AG08395 (cell line): ENCODE measurements at places on chromosomes 11 and 22.

DNA sequence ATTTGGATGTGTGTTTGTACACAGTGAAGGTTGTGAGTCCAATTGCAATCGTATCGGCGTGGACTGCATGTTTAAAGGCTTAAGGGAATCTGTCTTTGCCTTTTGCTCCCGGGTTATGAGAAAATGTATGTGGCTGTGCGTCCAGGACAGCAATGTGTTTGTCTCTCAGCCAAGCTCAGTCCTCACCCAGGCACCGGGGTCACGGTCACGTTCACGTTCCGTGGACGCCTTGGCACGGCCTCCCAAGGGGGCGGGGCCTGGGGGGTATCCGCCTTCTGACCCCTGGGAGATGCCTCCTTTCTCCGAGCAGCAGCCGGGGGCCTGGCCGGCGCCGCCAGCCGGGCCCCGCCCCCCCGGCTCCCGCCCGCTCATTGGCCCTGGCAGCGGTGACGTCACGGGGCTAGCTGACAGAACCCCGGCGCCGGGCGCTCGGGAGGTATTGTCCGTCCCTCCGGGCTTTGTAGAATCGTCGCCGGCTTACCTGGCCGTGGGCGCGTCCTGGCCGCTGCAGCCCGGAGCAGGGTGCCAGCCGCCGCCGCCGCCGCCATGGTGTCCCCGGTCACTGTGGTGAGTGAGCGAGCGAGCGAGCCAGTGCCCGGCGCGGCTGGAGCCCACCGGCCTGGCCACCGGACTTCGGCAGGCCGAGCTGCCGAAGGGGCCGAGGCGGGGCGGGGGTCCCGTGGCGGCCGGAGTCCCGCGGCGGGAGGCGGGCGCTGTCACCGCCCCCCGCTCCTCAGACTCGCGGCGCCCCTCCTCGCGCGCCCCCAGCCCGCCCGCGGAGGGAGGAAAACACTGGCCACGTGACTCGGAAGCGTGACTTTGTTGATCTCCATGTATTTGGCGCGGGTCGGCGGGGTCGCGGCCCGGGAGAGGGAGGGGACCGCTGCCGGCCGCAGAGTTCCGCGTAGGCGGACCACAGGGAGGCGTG, at the start of gene TMEM86A:
TMEM86A (plus strand) TSS at position 439 of the 928 bp plus-strand sequence; CDS start at position 547, 108 bp downstream.
- peak; percentile 96 for DNase-seq

DNA sequence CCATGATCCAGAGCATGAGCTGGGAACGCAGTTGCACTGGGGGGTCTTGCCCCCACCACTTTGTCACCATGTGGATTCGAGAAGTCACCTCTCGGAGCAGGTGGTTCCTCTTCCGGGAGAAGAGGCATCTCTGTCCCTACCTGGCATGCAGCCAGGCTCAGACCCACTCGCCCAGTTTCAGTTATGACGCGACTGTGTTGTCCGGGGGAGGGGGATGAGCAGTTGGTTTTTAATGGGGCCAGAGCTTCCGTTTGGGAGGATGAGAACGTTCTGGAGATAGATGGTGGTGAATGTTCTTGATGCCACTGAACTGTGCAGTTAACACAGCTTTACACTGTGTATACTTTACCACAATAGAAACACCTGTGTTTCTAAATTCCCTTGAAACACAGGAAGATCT, 41.5 kb downstream of the DHCR7 start:
- no peak for DNase-seq

DNA sequence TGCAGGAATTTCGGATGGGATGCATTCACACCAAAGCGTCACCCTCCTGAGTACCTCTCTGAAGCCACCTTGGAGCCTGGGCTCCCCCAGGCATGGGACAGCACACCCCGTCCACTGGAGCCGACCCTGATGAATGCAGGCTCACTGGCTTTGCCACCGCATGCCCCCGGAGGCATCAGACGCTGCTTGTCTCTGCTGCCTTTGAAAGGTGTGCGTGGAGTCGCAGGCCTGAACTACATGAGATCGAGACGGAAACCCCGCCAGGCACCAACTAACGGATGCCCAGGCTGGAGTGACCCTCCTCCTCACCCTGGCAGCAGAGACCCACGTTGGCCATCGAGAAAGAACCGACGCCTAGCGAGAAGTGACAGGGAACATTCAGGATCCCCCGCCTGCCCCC, 22.5 kb downstream of the KRTAP5-5 start:
- no peak for DNase-seq

- no peak for DNase-seq
These were observed 67.2 kb downstream of the EFCAB6 start for GRCh38 chr22:43744700-43745410.

DNA sequence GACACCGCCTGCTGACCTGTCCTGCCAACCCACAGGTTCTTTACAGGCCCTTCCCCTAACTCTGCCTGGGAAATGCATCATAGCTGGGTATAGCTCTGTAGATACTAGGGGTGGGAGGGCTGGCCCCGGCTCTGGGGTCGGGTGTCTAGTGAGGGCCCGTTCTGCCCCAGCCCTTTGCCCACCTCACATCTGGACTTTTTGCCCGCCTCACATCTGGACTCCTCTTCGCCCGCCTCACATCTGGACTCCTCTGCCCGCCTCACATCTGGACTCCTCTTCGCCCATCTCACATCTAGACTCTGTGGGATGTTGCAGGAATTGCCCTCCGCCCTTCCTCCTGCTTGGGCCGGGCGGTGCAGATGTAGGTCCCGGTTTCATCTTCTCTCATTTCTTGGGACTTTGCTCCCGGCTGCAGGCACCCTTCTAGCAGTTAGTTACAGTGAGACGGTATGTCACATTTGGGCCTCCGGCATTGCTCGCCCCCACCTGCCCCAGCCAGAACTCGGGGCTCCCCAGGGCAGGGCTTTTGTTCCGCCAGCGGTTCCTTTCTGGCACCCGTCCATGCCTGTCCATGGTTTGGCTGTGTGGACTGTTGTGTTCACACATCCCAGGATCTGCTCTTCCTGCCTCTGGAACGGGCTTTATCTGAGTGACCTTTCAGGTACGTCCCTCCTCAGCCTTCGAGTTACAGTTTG, 1153.7 kb downstream of the BRD1 start:
- no peak for DNase-seq

DNA sequence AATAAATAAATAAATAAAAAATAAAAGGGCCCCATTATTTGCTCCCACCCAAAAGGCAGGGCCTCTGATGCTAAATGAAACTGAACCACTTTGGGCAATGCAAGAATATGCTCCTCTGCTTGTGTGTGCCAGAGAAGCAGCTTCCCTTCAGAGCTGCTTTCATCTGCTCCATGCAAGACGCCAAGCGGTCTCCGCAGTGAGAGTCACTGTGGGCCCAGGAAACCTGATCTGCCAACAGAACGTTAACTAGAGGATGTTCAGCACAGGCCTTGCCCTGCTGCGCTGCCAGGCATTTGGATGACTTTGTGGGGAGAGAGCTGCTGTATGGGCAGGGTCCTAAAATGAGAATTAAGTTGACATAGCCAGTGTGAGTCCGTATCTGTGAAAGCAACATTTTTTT, 43.7 kb upstream of the APOA1 start:
- peak; percentile 26 for DNase-seq

DNA sequence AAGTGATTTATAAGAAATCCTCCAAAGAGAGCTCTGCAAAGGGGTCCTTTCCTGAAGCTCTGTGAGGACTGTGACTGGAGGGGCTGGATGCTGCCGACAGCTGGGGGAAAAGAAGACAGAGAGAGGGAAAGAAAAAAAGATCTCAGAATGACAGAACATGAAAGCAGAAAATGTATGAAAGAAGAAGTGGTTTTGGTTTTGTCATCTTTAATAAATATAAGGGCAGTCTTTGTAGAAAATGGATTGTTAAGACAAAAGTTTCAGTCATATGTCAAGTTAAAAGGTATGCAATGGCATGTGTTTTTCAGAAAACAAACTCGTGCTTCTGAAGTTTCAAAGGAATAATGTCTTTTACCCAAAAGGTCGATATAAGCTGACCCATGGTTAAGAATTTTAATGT, 105.5 kb downstream of the CCDC83 start:
- DNase-seq = no peak

DNA sequence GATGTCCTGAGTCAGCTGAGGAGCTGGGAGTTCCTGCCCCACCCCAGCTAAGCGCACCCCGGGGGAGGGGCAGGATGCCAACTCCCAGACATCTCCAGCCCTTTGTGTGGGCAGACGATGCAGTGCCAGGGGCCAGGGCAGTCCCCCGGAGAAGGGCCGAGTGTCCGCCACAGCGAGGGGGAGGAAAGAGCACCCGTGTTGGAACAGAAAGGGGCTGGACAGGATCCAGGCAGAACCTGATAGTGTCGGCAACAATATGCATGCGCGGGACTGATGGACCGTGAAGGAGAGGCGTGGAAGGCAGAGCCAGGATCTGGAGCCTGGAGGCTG, 1434.7 kb downstream of the BRD1 start:
- DNase-seq = no peak

DNA sequence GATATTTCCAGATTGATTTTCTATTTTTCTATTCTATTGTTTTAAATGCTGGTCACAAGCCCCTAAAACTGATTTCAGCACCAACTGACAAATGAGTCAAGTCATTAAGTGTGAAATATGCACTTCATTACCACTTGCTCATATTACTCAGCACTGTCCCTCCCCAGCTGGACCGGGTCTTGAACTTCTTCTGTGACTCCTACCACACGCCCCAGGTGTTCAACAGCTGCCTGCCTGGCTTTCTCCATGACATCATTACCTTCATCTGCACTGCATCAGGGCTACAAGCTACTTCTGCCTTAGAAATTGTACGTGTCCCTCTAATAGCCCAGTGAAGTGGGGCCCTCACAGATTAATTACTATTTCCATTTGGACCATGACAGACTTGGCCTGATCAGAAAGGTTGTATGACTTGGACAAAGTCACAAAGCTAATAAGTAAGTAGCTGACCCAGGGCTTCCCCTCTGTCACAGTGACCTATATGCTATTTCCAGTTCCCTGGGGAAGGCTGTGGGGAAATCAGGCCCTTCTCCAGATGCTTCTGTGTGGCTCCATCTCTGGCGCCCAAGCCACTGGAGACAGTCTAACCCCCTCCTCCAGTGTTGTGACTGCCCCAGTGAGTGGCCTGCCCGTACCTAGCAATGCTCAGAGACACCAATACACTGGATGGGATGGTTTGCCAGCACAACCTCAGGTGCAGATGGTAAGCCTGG, 18.1 kb downstream of the TBC1D10A start:
- no peak for DNase-seq

- no peak for DNase-seq
These were observed 11.7 kb downstream of the POU2AF3 start for GRCh38 chr11:111310088-111310487.

- peak; percentile 97 for DNase-seq
These were observed at the start of gene UQCR10 for GRCh38 chr22:29767171-29768051. Gene UQCR10 (plus strand): TSS chr22:29767369. CDS start chr22:29767399, 30 bp downstream.

GRCh38 chr22:47552541-47553205, 790.2 kb downstream of the TBC1D22A start:
- no peak for DNase-seq

GRCh38 chr11:64731601-64732000, 8.6 kb upstream of the NRXN2 start:
- DNase-seq = no peak

DNA sequence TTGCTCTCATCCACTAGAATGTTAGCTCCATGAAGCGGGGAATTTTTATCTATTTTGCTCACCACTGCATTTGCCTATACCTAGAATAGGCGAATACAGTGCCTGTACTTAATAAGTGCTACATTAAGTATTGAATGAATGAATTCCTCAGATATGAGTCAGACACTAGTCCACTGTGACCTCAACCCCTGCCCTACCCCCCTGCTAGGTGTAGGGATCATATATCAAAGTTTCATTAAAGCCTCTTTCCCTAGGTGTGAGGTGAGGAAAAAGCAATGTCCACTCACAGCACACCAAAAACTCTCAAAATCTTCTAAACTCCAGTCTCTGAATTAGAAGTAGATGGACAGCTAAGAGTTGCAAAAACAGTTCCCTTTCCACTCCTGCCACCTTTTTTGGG, 9.8 kb upstream of the PSMA1 start:
- no peak for DNase-seq

- DNase-seq = no peak
These were observed 553.6 kb downstream of the NTM start for GRCh38 chr11:131924001-131924400.

GRCh38 chr11:72556433-72556832, 117.8 kb downstream of the PDE2A start:
- DNase-seq = no peak

DNA sequence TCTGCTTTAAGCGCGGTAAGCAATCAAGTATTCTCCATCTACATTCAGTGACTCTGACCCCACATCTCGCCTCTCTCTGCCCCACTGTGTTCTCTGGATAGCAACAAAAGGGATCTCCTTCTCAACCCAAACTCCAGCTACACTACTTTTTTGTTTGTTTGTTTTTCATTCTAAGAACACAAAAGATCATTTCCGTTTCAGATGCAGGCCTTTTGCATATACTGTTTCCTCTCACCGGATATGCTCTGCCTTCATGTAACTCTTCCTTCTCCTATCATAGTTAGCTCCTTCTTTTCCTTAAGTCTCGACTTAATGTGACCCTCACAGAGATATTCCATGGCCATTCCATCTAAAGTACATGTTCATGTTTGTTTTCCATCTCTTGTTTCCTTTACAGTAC, 179.8 kb upstream of the MTMR2 start:
- DNase-seq = no peak

GRCh38 chr11:134489728-134490127, 77.7 kb upstream of the B3GAT1 start:
- no peak for DNase-seq

DNA sequence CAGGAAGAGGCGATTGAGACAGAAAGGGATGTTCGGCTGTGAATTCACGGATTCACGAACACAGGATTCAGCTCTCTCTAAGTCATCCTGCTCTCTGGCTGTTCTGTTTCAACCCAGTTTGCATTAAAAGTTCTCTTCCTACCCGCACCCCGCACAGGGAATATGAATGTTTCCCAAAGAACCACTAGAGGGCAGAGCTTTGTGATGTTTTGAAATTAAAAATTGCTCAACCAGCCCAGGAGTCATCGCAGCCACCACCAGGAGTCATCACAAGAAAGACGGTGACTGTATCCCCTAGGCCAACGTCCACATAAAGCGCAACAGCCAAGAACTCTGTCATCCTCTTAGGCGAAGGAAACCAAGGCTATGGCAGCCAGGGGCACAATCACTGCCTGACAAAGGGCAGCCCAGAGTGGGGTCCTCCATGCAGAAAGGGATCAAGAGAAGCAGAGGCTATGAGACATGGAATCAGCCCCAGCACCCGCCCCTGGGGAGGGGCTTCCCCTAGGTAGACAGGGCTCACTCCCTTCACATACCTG, 122.4 kb downstream of the WT1 start:
- peak; percentile 73 for DNase-seq

- DNase-seq = no peak
These were observed 551.3 kb downstream of the TMEM135 start for GRCh38 chr11:87589082-87589481.
